ENCODE measurements at places on chromosomes 13 and 19.
A peak's percentile ranks its signal among the peaks of the same experiment; 100 is the strongest.

GRCh38 chr13:39910833-39911232, 255.4 kb downstream of the COG6 start:
- DNase-seq: peak; percentile 28

GRCh38 chr13:32491028-32491427, 47.6 kb downstream of the N4BP2L2 start:
- DNase-seq: no peak

GRCh38 chr19:42942187-42942789, 5.3 kb upstream of the PSG7 start:
- DNase-seq: no peak

- no peak for DNase-seq
These were observed 3.1 kb downstream of the TNFSF9 start for GRCh38 chr19:6533746-6534418.

GRCh38 chr19:19405971-19406877, 749 bp downstream of the GATAD2A start:
- peak; percentile 71 for DNase-seq

DNA sequence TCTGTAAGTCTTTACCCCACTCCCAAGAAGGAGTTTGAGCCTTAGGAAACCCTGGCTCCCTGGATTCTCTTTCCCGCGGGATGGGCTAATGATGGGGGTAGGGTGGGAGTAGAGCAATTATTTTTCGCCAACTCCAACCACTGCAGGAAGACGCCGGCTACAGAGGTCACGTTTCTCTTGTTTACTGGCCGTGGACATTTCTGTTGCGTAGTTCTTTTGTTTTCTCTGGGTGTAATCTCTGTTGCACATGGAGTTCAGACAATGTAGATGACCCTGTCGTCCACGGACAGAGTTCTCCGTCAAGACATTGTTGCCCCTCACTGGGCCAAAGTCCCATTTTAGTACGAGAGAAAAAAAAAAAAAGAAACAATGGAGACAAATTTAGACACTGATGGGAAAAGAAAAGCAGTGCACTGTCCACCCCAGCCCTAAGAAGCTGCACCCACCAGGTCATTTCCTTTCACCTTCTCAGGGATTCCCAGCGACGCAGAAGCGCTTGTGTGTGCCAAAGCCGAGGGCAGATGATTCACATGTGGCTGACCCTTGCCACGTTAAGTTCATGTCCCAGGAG, 133.9 kb upstream of the ARGLU1 start:
- no peak for DNase-seq

GRCh38 chr13:99979453-99980200, 2.0 kb upstream of the ZIC2 start:
- DNase-seq: peak; percentile 40

GRCh38 chr13:112042496-112042895, 24.5 kb upstream of the SOX1 start:
- DNase-seq: no peak

DNA sequence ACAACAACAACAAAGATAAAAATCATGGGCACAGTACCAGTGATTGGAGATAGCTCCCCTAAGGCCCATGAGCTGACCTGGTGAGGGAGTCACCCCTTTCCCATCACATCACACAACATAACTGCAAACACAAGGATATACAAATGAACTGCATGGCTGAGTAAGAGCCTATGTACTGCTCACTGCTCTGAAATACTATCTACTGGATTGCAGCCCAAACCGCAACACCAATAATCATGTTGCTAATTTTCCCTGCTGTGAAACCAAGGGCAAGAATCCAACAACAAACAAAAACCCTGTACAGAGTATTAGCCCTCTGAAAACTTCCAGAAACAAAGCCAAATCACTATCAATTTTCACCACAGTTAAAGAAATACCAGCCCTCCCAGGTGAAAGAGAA, 1893.2 kb downstream of the PCDH9 start:
- no peak for DNase-seq

- no peak for DNase-seq
These were observed 19.4 kb downstream of the CNFN start for GRCh38 chr19:42370626-42371175.

DNA sequence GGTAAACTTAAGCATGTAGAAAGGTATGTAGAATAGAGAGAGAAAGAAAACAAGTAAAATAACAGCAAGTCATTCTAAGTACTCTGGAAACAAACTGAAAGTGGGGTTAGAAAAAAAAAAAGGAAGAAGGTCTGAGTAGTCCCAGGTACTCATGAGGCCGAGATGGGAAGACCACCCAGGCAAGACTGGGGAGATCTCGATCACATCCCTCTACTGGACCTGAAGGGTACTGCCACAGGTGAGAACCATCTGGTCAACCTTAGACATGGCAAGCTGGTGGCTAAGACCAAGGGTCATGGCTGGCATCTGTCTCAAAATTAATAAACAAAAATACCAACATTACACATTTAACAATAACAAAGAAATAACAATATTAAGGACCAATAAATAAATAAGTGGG, 36.3 kb upstream of the ZNF724 start:
- DNase-seq: no peak

DNA sequence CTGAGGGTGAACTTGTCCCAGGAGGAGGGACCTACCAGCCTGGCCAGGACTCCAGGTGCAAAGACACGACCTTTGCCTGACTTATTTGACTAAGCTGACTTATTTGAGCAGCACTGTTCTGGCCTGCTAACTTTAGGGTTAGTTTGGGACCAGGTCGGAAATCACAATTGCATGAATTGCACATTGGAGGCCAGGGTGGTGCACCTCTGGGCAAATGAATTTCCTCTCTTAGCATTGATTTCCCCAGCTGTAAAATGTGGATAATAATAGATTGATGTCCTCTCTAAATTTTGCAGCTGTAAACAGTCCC, 1.4 kb upstream of the BST2 start:
- DNase-seq: no peak

DNA sequence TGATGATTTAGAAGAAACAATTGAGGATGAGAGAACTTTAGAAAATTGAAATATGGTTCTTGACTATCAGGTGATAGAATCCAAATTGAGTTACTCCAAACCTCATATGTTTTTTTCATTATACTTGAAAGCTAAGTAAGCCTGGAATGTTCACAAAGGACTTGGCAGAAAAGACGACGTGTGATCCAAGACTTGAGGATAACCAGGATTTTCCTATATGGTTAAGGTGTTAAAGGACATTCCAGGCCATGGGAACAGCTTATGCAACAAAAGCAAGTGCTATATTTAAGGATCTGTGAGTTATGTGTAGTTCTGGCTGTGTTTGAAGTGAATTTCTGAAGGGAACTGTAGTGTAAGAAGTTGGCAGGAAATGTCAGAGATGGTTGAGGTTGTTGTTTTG, 52.5 kb downstream of the SLITRK1 start:
- peak; percentile 33 for DNase-seq

DNA sequence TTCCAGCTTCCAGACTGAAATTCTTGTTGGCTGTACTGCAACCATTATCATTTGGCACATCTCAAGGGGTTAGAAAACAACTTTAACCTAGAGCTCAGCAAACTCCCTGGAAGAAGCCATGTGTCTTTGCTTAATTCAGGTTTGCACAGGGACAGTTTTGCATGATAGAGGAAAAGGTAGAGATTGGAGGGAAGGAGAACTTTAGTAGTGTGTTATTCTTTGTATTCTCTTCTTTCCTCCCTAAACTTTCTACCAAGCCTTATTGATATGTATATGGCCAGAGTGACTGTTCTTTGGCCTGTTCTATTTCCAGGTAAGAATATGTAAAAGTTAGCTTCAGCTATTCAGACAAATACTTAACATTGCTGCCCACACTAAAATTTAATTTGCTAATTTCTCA, 53.1 kb downstream of the UGGT2 start:
- DNase-seq: no peak
